LoVo (cell line): ENCODE measurements at places on chromosomes 16 and 17.

GRCh38 chr16:31700200-31700529, 172.5 kb downstream of the AHSP start:
- no peak for DNase-seq

- DNase-seq: no peak
Measured at GRCh38 chr16:19115148-19116021, 1.6 kb downstream of the ITPRIPL2 start.

GRCh38 chr17:1298606-1299005, 19.1 kb downstream of the TRARG1 start:
- no peak for DNase-seq

- DNase-seq: peak; percentile 61
Measured at GRCh38 chr16:25838724-25839186, 147.0 kb downstream of the HS3ST4 start.

DNA sequence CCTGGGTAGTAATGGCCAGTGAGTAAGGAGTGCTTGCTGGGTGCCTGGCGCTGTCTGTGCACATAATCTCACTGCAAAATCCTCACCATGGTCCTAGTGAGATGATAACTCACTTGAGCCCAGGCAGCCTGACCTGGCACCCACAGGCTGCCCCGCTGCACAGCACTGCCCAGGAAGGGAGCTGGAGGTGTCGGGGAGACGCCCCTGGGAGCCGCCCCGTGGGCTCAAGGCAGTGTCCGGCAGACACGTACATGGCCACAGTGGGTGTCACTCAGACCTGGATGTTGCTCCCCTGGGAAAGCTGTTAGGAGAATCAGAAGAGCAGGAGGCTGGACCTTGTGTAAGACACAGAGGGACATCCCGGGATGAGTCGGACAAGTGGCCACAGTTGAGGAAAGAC, 44.2 kb downstream of the BEAN1 start:
- DNase-seq: no peak

DNA sequence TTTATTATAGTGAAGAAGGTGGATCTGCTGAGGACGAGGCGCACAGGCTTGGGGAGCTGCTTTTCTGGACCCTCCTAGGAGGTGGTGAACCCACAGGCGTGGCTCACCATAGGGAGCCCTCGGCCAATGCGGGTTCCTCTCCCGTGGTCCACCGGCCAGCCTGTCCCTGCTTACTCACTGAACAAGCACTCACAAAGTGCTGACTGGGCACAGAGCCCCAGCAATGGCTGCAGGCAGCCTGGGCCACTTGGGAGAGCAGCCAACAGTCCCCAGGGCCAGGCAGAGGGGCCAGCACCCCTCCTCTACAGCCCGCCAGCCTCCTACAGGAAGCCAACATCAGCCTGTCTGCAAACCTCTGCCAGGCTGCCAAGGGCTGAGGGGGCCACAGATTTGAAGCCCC, 19.1 kb upstream of the NCBP3 start:
- no peak for DNase-seq

GRCh38 chr16:76639685-76640289, 362.6 kb downstream of the CNTNAP4 start:
- DNase-seq: peak; percentile 6

- no peak for DNase-seq
Measured at GRCh38 chr16:49749816-49750215, 106.1 kb downstream of the ZNF423 start.

DNA sequence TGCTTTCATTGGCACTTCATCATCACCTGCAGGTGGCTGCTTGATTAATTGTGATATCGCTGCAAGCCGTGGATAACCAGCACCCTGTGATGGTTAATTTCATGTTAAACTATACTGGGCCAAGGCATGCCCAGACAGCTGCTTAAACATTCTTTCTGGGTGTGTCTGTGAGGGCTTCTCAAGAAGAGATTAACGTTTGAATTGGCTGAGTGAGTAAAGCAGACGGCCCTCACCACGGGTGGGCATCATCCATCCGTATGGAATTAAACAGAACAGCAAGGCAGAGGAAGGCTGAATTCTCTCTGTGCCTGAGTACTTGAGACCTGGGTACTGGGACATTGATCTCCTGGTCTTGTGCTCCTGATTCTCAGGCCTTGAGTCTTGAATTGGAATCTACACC, 7.1 kb upstream of the ZNF213 start:
- DNase-seq: no peak

GRCh38 chr17:47955497-47956461, 1.9 kb downstream of the PRR15L start:
- DNase-seq: peak; percentile 58

- no peak for DNase-seq
Measured at GRCh38 chr16:75035410-75035968, 36.7 kb downstream of the ZNRF1 start.

GRCh38 chr16:57753448-57754353, 18.1 kb downstream of the KATNB1 start:
- no peak for DNase-seq

DNA sequence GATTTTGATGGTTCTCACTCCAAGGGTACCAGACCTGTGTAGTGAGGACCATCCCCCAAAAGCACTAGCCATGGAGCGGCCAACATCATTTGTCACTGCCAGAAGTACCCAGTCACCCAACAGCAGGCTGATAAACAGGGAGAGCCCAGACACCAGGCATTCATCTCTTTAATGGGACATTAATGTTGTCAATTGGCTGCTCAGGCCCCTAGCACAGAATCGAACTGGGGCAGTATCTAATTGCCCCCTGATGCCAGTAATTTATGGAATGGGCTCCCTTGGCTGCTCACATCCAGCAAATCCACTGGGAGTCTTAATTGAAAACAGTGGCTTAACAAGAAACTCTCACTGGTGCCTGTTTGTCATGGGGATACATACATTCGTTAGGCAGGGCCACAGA, 344.6 kb downstream of the XYLT1 start:
- DNase-seq: no peak

GRCh38 chr16:69423189-69423588, 1.2 kb upstream of the CYB5B start:
- DNase-seq: no peak

DNA sequence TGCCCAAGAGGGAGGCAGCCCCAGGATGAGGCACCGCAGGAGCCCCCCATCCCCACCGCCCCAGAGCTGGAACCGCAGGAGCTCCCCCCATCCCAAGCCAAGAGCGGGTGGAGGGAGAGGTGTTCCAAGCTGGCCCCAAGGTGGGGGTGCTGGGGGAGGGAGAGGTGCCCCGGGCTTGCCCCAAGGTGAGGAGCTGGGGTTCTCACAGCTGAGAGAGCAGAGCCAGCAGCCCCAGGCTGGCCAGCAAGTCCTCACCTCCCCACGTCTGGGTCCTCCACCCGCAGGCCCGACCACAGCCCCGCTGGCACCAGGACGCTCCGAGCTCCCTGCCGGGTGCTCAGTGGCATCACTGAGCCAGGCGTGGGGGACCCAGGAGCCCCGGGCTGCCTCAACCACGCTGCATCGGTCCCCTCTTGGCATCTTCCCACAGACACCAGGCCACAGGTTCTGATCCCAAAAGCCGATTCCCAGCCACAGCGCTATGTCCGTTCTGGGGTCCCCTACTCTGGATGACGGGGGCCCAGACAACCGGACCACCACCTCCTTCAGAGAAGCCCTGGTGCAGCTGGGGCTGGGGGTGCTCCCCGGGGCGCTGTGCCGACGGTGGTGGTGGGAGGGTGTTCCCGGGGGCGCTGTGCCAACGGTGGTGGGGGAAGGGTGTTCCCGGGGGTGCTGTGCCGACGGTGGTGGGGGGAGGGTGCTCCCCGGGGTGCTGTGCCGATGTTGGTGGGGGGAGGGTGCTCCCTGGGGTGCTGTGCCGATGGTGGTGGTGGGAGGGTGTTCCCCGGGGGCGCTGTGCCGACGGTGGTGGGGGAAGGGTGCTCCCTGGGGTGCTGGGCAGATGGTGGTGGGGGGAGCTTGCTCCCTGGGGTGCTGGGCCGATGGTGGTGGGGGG, 15.4 kb upstream of the WDR45B start:
- DNase-seq: no peak
